ENCODE measurements at places on chromosomes 16 and 17. TPM values are rescaled to one million over a fixed set of nuclear protein-coding genes. Genes with fewer than 3 reads are reported as not detected.

KRTAP9-1 gene
- total RNA-seq: not detected

DOC2A gene
- total RNA-seq: 10.5 TPM

GRAP gene
- 3.6 TPM for total RNA-seq

SYT17 gene
- 6.2 TPM for total RNA-seq

AIPL1 gene
- not detected for total RNA-seq

RNF222 gene
- total RNA-seq: not detected

KRTAP1-1 gene
- not detected for total RNA-seq

KLHL36 gene
- 75.2 TPM for total RNA-seq

DNA sequence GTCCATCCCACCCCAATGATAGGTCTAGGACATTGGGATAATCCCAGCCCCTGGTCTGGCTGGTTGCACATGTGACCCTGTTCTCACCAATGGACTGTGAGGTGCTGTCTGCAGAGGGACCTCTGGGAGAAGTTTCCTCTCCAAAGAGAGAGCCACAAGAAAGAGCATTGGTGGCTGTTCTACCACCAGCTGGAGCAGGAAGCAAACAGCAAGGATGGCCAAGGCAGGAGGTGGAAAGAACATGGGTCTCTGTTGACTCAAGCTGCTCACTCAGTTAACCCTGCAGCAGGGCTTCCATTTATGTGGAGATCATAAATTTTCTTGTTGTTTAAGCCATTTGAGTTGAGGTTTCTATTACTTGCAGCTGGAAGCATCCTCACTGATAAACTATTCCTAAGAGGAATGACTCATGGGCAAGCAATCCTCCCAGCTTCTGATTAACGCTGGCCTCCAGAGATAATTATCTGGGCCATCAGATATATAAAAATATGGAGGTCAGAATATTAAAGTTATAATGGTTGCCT, 52.6 kb downstream of the CYB5B start:
- DNase-seq: no peak

- DNase-seq: no peak
These were observed 7.6 kb downstream of the CCDC57 start for GRCh38 chr17:82204831-82205719.

- no peak for DNase-seq
These were observed 358.5 kb downstream of the CDH8 start for GRCh38 chr16:61677776-61678175.

- no peak for DNase-seq
These were observed 12.2 kb upstream of the OSGIN1 start for GRCh38 chr16:83940630-83941378.

GRCh38 chr16:62549875-62550274, 513.6 kb upstream of the CDH8 start:
- DNase-seq: no peak

DNA sequence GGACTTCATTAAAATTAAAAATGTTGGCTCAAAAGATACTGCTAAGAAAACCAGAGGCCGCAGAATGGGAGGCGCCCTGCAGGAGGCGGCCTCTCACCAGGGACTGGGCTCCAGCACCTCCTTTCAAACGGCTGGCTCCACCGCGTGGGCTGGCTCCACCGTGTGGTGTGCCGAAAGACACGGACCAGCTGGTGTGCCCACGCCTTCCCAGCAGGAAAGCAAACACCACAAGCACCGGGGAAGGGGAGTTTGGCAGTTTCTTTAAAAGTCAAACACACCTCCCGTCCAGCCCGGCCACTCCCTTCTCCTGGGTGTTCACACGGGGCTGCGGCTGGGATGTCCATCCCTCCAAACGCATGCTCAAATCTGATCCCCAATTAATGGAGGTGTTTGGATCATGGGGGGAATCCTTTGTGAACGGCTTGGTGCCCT, 13.9 kb downstream of the HAGH start:
- peak; percentile 74 for DNase-seq

DNA sequence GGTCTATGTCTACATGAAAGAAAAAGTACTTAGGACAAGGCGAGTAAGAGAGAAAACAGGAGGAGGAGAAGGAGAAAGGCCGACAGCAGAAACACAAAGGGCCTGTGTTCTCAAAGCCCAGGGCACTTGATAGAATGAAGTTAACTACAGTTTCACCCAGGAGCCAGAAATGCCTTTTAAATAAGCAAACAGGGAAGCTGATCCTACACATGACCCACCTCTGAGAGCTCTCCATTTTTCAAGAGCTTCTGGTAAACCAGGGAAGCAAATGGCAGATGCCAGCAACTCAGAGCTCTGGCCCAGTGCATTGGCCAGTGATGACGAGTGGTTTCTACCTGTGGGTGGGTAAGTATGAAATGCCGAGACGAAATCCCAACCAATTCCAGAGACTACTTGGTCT, 163.4 kb downstream of the ZFHX3 start:
- no peak for DNase-seq

DNA sequence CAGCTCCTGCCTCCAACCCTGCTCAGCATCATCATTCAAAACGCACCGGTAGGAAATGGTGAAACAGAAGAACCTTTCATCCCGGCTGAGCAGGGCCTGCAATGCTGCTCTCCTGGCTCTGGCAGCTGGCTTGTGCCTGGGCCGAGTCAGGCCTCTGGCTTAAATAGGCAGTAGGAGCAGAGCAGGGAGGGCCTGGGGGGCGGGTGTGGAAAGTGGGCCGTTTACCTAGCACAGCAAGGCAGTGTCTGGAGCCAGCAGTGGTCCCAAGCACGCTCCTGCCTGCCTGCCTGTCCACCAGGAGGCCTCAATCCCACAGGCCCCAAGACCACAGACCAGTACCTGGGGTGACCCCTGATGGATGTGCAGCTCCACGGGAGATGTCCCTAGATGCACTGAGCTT, 59.3 kb downstream of the SMPD3 start:
- no peak for DNase-seq

- no peak for DNase-seq
These were observed 371.6 kb upstream of the MAF start for GRCh38 chr16:79972053-79972704.

DNA sequence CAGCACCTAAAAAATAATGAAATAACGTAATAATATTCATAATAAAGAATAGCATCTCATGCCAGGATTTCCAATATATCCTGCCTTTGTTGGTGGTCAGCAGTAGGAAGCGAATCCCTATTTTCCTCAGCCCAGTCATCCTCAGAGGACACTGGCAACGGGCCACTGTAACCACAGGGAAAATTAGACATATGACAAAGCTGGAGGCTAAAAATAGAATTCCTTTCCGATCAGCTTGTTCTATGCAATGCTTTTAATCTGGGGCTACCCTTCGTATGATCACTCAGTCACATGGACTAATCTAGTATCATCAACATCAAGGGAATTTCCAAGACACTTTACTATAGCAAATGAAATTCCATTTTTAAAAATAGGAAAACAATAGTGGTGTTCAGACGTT, 246.9 kb upstream of the KCNJ16 start:
- DNase-seq: no peak

- no peak for DNase-seq
These were observed 6.3 kb downstream of the LMF1 start for GRCh38 chr16:964356-965035.

- no peak for DNase-seq
These were observed 4.1 kb downstream of the ELMO3 start for GRCh38 chr16:67202956-67203493.

DNA sequence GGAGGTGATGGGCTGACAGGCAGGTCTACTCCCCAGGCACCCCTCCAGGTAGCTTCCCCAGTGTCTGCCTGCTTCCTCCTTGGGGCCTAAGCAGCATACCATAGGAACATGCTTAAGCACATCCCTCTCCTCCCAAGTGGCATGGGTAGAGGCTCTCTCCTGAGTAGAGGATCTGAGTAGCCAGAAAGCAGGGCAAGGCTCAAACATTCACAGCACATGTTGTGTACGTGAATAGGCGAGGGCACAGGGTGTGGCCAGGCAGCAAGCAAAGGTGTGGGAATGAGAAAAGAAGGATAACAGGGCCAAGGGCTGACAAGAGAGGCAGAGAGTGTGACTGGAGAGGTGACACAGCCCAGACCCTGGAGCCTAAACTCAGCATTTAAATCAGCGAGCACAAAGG, 29.7 kb upstream of the GFOD2 start:
- DNase-seq: no peak

DNA sequence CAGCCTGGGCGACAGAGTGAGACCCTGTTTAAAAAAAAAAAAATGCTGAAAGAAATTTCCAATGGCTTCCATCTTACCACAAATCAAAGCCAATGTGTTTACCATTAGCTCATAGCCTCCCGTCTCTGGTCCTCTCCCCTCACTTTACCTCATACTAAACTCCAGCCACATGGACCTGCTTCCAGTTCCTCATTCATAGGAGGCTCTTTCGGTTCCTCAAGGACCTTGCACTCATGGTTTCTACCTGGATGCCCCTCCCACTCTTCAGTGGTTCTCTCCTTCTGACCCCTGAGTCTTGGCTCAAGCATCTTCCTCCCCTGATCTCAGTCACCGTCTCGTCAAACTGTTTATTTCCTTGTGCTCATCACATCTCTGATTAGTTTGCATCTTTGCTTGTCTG, 3.8 kb upstream of the DEF8 start:
- no peak for DNase-seq

DNA sequence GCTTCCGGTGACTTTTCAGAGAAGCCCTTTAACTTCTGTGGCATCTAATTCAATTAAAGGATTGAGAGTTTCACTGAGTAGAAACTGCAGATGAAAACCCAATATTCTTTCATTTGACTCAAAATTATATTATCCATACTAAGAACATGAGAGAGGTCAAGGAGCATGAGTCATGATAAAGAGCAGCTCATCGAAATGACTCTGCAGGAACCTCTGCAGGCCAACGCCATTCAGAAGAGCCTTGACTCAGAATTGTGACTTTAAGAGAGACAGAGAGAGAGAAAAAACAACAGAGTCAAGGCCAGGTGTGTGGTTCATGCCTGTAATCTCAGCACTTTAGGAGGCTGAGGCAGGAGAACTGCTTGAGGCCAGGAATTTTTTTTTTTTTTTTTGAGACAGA, 417.2 kb upstream of the XYLT1 start:
- DNase-seq: no peak

Measured in occipital lobe (tissue), 3 donors.